ENCODE measurements at places on chromosomes 3 and 15.

DNA sequence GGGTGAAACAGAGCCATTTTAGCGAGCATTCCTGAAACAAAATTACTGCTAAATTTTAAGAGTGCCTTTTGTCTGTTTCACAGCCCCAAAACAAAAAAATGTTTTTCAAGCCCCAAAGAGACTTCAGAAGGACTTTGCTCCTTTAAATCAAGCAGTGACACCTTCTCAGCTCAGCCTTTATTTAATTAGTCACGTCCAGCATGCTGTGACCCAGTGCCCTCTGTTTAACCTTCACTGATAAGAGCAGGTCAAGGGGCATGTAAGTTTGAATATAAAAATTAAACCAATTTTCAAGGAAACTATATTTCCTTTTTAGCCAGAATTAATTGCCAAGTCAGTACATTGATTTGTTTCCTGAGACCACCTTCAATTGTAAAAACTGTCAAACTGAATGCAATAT, 40.6 kb downstream of the ISL2 start:
- DNase-seq = no peak

DNA sequence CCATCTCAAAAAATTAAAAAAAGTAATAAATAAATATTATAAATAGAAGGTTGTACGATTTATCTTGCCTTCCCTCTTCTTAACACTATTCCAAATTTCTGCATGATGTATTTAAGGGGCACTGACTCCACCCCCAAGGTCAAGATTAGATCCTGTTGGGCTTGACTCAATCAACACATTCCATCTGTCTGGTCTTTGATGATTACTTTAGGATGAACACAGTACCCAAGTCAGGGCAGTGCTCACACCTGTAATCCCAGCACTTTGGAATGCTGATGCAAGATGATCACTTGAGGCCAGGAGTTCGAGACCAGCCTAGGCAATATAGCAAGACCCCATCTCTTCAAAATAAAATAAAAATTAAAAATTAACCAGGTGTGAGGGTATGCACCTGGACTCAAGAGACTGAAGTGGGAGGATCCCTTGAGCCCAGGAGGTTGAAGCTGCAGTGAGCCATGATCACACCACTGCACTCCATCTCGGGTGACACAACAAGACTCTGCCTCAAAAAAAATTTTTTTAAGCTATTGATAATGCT, 14.1 kb upstream of the ATP1B3 start:
- no peak for DNase-seq

GRCh38 chr15:73996939-73997338, 2.4 kb downstream of the PML start:
- DNase-seq = no peak

- no peak for DNase-seq
These were observed 272.5 kb downstream of the THSD4 start for GRCh38 chr15:71387810-71388209.

- DNase-seq = no peak
These were observed 37.2 kb downstream of the HMG20A start for GRCh38 chr15:77457905-77458265.

DNA sequence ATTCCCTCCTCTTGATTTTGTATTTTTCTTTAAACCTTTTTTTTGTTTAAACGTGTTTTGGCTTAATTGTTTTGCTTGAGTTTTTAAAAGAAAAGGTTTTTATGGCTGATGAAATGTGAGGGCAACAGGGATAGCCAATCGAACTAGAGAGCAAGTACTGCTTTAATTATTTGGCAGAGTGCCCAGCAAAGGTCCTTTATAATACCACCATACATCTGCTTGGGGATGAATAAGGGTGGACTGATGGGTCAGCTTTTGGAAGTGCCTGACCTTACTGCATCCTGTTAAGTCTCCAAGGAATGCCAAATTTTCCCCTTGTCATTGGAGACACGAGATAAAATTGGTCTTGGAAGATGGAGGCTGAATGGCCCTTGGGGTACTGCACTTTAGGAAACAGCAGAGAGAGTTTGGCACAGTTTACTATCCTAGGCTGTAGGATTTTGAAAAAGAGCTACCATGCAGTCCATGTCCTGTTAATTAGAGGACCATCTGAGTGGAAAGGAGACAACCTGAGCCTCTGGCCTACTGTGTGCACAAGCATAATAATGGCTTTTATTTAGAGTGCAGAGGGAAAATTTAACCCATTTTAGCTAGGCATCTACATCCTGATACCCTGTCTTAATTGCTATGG, 19.8 kb upstream of the MTHFS start:
- DNase-seq = no peak

- DNase-seq = no peak
These were observed 148.6 kb upstream of the NR2F2 start for GRCh38 chr15:96181873-96182301.

- DNase-seq = no peak
These were observed 178.4 kb upstream of the SLC2A2 start for GRCh38 chr3:171204942-171205341.

GRCh38 chr15:58604455-58604923, 145.0 kb downstream of the ADAM10 start:
- DNase-seq = no peak

- peak; percentile 49 for DNase-seq
These were observed 17.3 kb downstream of the C3orf18 start for GRCh38 chr3:50550079-50550736.

- DNase-seq = no peak
These were observed 541.7 kb downstream of the TBL1XR1 start for GRCh38 chr3:176655404-176656094.

DNA sequence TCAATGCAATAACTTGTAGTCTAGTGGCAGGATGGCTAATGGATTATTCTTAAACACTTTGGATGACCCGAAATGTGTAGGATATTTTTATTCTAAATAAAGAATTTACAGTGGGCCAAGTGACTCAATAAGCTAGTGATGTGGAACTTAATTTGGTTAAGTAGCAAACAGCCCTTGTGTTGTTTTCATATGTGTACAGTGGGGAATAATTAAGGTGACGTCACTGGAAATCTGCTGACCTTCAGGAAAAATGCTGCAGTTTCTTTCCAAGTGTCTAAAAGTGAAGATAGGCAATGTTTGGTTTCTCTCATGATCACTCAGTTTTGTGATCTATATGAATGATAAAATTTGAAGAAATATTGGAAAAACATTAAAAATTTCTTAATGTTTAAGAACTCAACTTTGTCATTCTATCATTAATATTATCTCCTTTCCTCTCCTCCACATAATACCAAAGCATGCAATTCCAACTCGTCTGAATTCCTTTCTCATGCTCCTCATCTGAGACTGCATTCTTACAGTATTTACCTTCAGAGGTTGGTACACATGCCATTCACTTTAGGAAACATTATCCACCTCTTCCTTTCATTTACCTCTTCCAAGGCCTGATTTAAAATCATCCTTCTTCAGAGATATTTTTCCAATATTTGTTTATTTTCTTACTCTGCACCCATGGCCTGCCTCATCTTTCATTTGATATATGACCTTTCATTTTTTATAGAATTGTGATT, 414.6 kb upstream of the ARPP21 start:
- DNase-seq = no peak

DNA sequence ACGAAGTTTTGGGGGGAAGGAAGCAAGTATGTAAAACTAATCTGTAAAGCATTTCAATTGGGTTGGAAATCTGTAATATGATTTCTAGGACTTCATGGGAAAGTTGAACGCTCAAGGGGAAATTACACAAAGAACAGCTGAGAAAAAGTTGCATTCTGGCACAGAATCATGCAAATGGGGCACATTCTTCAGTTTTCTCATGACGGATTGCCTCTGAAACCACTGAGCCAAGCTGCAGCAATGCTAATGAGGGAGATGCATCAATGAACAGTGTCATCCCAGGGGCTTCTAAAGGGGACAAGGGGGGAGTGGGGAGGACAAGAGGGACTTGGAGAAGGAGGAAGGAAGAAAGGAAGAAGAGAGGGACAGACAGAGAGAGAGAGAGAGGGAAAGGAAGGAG, 291.4 kb upstream of the ATP11B start:
- no peak for DNase-seq

GRCh38 chr3:170740726-170741591, 129.0 kb downstream of the RPL22L1 start:
- no peak for DNase-seq

- DNase-seq = no peak
These were observed at the start of gene SLC49A4 for GRCh38 chr3:122794779-122795673. SLC49A4 (plus strand) TSS chr3:122795069; CDS start chr3:122795193, 124 bp downstream.

DNA sequence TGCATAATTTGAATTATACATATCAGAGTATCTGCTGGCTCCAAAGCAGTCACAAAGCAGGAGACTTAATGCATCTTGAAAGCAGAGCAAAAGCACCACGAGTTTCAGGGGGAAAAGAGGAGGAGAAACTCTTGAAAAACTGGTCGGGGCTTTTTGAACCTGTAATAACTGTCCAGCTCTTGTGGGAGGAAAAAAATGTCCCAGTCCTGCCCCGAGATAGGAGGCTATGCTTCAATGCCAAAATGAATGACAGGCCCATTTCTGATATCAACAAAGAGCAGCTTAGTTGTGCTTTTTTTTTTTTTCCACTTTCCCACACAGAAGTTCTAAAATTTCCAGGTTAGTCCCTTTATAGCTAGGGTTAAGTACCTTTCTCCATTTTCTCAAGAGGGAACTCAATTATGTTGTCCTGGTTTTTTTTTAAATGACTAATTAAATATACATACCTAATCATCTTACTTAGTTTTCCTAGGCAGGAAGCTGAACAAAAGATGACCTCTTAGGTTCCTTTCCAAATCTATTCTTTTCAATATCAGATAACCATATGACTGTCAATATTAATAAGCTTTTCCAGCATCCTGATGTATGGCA, 120.2 kb downstream of the TFDP2 start:
- no peak for DNase-seq

- no peak for DNase-seq
These were observed 10.5 kb downstream of the CTXND1 start for GRCh38 chr15:80241508-80241907.

GRCh38 chr3:30020380-30020779, 586.0 kb upstream of the TGFBR2 start:
- DNase-seq = no peak

DNA sequence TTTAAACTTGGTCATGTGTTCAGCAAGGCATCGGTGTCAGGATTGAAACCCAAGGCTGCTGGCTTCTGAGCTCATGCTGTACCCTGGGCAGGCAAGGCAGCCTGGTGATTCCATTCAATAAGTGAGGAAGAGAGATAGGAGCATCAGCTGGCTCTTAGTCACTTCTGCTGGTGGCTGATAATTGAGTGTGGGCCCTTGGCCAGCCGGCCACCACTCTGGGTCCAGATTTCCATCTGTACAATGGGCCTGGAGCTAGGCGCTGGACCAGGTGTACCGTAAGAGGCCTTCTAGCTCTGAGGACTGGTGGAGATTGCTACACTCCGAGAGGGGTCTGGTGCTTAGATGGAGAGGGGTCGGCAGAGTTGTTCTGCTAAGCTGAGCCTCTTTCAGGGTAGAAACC, 4.3 kb downstream of the CD276 start:
- no peak for DNase-seq

DNA sequence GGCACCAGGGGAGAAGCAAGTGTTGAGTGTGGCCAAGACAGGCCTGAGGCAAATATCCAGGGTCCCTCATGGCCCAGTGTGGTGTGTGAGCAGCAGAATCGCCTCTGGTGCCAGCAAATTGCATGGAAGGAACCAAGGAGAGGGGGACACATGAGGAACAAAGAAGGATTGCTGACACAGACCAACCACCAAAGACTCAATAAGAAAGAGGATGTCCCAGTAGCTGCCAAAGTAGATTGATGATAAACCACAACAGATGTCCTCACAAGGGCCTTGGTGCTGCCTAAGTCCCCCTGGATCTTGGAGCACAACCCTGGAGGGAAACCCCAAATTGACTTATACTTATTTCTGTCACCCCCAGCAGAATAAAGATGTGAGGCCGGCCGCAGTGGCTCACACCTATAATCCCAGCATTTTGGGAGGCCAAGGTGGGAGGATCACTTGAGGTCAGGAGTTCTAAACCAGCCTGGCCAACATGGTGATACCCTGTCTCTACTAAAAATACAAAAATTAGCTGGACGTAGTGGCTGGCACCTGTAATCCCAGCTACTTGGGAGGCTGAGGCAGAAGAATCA, 10.6 kb downstream of the SRGAP3 start:
- DNase-seq = no peak

DNA sequence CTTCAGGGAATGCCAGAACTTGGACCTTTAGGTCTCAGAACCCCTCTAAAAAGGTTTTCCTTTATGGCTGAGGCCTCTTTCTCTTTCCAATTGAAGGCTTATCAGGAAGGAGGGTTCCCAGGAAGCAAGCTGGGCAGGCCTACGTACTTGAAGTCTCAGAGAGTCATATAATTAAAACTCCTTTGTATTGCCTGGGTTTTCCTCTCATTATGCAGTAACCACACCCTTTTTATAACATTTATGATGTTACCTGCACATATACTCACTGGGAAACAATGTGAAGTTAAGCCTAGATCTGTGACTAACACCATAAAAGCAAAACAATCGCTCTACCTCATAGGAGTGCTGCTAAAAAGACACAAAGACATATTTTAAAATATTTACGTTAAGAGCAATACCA, 27.3 kb downstream of the SERP1 start:
- no peak for DNase-seq

GRCh38 chr3:52198643-52199608, 966 bp downstream of the ALAS1 start:
- no peak for DNase-seq

DNA sequence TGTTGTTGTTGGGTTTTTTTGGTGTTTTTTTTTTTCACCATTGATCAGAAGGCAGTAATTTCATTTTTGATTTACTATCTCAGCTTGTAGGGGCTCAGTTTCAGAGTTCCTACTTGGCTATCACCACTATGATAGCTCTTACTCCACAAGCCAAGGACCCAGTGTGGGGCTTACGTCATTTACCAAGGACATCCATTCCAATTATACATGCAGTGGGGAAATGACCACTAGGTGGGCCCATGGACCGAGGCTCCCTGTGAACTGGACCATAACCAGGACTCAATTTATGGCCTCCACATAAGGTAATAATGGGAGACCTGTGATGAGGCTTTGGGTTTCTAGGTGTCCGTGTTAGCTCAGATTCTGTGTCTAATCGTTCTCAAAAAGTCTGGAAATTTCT, 67.5 kb upstream of the CACNA1D start:
- DNase-seq = no peak

DNA sequence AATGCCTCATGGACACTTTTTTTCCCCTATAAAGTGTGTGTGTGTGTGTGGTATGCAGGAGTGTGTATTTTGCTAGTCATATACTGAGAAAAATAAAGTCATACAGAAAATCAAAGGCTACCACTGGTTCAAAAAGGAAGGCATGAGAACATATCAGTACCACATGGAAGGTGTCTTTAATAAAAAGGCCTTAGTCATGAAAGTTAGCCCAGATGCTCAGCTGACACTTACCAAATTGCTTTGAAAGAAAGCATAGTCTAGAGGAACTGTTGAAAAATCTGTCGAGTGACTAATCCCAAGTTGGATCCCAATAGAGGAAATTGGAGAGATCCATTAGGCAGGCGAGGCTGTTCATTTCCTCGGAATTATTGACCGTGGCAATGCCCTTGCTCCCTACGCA, 432.9 kb upstream of the CFAP20DC start:
- no peak for DNase-seq

DNA sequence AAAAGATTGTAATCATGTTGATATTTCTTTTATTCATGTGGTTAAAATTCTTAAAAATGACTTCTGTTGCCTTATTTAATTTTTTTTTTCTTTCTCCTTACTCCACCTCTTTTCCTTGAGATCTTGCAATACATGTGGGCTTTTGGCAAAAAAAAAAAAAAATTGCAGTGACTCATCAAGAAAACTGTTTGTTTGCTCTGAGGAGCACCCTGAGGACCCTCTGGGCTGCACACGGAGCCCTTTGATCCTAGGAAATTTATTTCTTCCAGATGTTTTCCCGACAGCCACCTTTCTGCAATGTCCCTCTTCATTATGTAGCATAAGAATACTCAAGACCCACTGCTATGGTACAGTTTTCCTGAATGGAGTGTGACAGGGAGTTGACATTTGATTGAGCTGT, 371.7 kb downstream of the ZBTB20 start:
- DNase-seq = no peak
